ENCODE measurements at places on chromosomes 4 and X. TPM values are rescaled to one million over a fixed set of nuclear protein-coding genes. Genes with fewer than 3 reads are reported as not detected.

DNA sequence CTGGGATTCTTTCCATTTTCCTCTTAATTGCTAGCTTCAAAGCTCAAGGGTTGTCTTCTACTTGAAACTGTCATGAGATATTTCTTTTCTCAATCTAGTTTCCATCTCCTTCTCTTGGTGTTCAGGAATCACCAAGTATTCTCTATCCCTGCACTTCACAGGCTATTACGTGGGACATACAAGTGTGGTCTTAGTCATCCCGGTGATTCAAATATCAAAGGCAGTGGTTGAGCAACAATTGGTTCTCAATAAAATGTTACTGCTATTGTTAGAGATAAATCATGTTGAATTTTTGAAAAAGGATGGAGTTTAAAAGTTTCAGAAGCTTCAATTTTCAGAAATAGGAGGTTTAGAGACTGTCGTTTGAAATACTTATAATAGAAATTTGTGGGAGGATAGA is 812.9 kb downstream of the FSTL5 start:
- no peak for DNase-seq

- no peak for DNase-seq
Observed at GRCh38 chr4:174041555-174042105, 241.8 kb downstream of the FBXO8 start.

- no peak for DNase-seq
Observed at GRCh38 chrX:29726811-29727210, 488.6 kb upstream of the MAGEB2 start.

DNA sequence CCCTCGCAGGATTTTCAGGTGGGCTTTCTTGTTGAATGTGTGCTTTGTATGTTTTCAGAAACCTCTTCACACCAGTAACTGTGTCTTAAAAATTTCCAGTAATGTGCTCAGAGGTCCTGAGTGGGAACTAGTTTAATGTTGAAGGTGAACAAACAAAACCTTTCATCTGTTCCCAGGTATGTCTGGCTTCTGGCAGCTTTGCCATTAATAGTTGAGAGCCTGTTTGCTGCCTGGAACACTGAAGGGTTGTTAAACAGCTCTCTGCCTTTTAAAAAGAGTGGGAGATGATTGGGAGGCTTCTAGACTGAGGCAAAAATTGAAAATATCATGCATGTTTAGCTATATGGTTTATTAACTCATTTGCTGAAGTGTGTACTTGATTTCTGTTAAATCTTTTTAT is 161.2 kb upstream of the AGTR2 start:
- DNase-seq = no peak

DNA sequence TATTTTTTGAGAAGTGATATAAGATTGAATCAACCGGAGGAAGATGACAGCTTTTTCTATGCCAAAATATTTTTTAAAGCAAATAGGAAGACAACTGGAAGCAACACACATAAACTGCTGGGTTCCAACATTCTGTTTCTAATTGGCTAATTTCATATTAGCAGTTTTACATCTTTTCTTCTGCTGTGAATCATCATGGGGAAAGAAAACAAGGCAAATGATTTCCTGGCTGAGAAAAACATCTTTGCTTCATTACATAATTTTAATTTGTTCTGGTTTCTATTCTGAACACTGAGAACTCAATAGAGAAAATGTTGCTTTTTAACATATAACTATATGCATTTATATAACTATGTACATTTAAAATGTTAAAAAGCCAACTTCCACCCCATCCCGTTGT is 2518.5 kb downstream of the ARAP2 start:
- no peak for DNase-seq

GRCh38 chrX:36159254-36159653 is 239.7 kb downstream of the CFAP47 start:
- no peak for DNase-seq

DNA sequence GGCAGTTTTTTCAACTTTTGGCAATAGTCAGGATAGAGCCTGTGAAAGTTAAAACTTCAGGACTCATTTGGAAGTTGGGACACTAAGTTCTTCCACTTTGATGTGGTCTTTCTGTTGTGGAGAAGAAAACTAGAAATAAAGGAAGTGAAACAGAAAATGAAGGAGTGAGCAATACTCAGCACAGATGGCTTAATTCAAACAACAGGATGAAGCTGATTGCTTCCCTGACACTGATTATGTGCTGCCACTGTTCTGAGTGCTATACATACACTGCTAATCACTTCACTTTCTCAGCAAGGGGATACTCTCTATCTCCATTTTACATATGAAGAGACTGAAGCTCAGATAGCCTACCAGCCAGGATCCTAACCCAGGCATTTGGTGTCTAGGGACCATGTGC is 235.1 kb upstream of the CPEB2 start:
- DNase-seq = no peak

DNA sequence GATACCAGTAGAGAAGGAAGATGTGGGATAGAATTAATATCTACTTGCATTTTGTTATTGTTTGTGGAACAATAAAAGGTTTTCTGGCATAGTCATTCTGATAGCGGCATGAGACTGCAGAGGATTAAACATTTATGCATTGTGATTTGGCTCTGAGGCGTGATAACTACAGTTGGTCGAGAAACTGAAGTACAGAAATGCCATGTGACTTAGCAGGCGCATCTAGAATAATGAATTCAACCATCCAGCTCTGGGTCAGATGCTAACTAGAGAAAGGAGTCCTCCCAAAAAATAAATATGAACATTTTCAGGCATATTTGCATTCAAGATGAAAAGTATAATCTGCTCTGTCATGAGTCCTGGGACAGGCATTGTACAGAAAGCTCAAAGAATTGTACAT is 62.8 kb downstream of the CCSER1 start:
- DNase-seq = no peak

GRCh38 chr4:137960371-137961050 is 281.6 kb downstream of the SLC7A11 start:
- DNase-seq = no peak

DNA sequence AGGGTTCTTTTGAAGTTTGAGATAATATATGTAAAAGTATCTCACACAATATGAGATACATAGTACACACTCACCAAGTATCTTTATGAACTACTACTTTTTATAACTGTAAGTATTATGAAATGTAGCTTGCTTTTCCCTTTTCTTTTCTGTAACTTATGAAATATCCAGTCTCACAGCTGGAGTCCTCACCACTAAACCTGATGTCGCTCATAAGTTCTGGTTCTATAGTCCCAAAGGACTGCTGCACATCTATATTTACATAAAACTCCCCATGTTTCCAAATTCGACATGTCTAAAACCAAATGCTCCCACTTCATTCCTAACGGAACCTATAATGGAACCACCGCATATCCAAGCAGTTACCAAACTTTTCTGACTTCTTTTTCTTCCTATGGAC is 186.5 kb upstream of the SLC7A11 start:
- DNase-seq = no peak

DNA sequence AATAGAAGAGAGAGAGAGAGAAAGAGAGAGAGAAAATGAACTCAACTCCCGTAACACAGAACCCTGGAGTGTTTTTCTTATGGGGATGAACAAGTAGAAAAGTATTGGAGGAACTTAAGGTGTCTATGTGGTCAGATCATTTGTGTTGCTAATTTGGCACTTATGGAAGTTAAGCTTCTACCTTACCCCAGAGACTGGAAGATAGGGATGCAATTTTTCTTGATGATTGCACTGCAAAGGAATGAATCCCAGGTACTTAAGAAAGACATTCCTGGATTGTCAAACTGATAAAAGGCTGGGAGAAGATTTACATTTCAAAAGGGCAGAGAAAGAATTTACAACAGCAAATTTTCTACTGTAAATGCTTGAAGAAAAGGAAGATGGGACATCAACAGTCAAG is 57.2 kb downstream of the MAP9 start:
- no peak for DNase-seq

DNA sequence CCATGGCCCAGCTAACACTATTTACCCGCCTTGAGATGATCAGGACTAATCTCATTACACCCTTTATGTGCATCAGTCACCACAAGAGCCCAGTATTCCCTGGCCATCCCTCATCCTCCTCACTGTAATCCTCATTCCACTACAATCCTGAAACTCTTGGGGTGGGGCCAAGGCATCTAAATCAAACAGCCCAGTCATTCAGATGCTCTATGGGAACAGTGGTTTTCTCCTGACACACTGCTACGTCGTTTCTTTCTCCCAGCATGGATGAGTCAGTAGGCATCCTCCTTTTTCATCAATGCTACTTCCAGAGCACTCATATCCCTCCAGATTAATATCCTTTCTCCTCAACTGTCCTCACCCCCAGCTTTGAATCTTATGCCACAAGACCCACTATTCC is 5.6 kb downstream of the SDAD1 start:
- no peak for DNase-seq

DNA sequence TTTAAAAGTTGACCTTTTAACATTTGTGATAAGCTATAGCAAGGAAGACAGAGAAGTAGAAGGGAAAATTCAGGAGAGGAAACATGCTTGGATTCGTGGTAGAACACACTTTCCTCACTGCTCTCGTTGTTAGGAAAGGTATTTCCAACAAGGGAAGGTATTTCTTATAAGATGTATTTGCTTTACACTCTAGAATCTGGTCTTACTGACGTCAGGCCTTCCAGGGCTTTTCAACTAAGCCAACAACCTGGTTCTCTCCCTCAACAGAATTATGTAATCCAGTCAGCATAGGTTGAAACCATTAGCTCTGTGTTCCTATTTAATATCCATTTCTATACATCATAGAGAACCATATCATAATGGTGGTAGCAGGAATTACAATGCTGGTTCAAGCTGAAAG is 241.9 kb downstream of the SLC39A8 start:
- DNase-seq = no peak

DNA sequence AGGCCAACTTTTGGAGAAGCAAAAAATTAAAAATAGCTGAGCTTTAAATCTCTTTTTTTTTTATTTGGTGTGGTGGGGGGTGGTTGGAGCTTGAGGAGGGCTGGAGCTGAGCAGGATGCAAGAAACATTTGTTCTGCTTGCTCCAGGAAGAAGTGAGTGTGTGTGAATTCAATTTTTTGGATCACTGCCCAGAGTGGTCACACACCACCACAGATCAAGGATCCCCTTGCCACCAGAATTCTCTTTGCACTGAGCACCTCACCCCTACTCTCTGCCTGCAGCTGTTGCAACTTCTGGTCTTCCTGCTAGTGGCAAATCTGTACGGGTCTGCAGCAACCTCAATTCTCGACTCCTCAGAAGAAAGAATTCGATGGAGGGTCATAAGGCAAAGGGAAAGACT is 19.9 kb upstream of the PLP1 start:
- no peak for DNase-seq

DNA sequence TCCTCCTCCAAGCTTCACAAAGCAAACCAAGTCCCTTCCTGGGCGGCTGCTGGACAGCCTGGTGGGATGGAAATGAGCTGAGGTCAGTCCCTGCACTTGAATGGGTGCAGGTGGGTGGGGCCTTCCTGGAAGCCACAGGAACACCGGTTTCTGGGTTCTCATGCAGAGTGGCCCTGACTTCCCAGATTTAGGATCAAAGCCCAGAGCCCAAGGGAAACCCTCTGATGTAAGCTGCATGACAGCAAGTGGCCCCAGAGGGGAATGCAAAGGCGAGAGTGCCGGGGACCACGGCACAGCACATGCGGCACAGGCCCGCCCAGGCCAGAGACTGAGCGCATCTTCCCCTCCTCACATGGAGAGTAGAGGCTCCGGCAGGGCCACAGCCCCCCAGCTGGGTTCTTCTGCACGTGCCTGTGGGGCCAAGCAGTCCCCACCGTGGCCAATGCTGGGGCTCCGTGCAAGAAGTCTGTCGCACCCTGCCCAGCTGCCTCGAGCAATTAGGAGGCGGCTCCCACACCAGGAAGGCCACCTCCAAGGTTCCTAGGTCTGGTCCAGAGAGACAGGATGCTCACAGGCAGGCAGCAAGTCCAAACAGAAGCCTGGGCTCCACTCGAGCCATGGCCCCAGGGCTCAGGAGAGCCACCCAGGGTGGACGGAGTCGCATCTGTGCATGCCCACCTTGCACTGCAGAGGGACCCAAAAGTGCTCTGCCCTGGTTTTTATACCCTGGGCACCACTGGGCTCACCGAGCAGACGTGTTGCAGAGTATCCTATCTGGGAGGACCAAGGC is 83.0 kb downstream of the HTRA3 start:
- no peak for DNase-seq

GRCh38 chr4:7310451-7310850 is 118.1 kb downstream of the SORCS2 start:
- no peak for DNase-seq

DNA sequence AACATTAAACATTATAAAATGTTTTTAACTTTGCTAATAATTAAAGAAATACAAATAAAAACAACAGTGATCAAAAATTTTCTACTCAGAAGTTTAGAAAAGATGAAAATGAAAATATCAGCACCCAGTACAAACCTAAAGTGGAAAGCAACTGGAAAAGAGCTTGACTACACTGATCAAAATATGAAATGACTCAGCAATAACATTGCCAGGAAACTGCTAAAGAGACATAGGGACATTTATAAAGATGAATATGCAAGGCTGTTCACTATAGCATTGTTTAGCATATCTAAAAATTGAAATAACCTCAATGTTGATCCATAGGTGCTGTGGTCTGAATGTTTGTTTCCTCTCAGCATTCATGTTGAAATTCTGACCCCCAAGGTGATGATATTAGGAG is 88.5 kb upstream of the NOCT start:
- DNase-seq = no peak

- peak; percentile 3 for DNase-seq
Observed at GRCh38 chr4:158624889-158625478, 46.7 kb downstream of the C4orf46 start.

DNA sequence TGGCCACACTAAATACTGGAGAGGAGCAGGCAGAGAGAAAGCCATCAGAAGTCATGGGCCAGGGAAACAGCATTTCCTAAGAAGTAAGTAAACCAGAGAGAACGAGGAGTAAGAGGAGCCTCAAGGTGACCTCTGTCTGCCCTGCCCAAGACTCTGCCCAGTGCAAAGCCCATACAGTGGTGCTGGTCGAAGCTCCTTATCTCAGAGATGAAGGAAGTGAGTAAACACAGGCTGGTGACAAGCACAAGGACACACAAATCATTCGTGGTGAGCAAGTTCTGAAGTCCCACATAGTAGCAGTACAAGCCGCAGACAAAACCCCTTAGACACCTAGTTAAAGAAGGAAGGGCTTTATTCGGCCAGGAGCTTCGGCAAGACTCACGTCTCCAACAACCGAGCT is 62.7 kb downstream of the DCTD start:
- DNase-seq = no peak

- DNase-seq = no peak
Observed at GRCh38 chr4:57234252-57234775, 124.1 kb upstream of the IGFBP7 start.

The TMEM271 gene
- not detected for polyA plus RNA-seq

The TNIP3 gene
- not detected for polyA plus RNA-seq

The MAGEA11 gene
- not detected for polyA plus RNA-seq

The SSX4B gene
- polyA plus RNA-seq = not detected

The MTNR1A gene
- not detected for polyA plus RNA-seq

The ITIH6 gene
- not detected for polyA plus RNA-seq

The TMEM131L gene
- polyA plus RNA-seq = 57.3 TPM

The MID1IP1 gene
- 27.1 TPM for polyA plus RNA-seq

The RTL9 gene
- not detected for polyA plus RNA-seq

The PFKFB1 gene
- not detected for polyA plus RNA-seq

The APLN gene
- polyA plus RNA-seq = not detected

The GLOD5 gene
- polyA plus RNA-seq = not detected

The MAP7D2 gene
- not detected for polyA plus RNA-seq

The POU4F2 gene
- polyA plus RNA-seq = not detected

The MGARP gene
- polyA plus RNA-seq = 0.55 TPM

The RNF4 gene
- 63.2 TPM for polyA plus RNA-seq

Data from naive B cell (primary cell).